ENCODE measurements at places on chromosomes 4 and X. TPM values are rescaled to one million over a fixed set of nuclear protein-coding genes. Genes with fewer than 3 reads are reported as not detected.

SORBS2 gene
- not detected for total RNA-seq

DNA sequence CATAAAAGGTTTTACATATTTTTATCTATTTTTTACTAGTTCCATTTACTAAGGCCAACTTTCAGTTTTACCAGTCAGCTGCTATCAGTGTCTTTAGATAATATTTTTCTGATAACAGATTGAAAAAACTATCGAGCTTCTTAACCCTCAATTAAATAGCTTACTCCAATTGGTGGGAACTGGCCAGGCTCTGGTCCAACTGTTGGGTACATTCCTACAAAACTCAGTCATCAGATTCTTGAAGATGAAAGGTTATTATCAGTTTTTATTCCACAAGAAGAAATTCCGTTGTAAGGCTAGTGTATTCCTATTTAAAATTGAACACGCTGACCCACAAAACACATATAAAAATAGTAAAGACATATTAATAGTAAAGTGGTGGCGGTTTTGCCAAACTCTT, 346.2 kb downstream of the MAPK10 start:
- no peak for DNase-seq

- no peak for DNase-seq
Measured at GRCh38 chrX:30219372-30219771, 4.0 kb downstream of the MAGEB2 start.

DNA sequence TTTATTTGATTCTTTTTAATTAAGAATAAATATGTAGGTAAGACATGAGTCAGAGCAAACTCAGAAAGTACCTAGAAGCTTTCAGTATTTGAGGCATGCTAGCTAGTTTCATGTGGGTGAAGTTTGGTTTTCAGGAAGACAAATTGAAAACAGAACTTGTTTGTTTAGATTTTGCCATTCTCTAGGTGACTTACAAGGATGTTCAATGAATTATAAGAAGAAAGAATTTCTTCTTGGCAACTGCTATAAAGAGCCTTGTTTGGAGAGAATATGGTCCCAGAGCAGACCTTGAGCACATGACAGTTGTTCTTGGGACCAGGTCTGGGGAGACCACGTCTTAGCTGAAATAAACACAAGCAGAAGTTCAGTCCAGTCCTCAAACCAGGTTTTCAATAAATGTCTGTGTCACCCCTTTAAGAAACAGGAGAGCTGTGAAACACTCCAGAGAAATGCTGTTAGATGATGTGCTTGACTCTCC, 38.0 kb upstream of the IL21 start:
- DNase-seq: peak; percentile 45

ADGRG4 gene
- not detected for total RNA-seq

GRCh38 chrX:50097071-50097470, 103.7 kb downstream of the AKAP4 start:
- DNase-seq: no peak

GAGE12J gene
- not detected for total RNA-seq

DNA sequence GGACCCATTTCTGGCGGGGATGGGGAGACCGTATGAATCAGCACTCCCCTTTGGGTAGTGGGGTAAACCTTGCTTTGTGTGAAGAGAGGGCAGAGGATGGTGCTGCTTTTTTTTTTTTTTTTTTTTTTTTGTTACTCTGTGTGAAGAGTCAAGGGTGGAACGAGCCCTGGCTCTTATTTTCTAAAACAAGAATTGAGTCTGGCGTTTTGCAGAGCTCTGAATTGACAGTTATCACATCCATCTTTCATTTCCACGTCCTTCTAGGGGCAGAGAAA, 1.2 kb downstream of the SLAIN2 start:
- DNase-seq: no peak

TBC1D8B gene
- 2.3 TPM for total RNA-seq

NEIL3 gene
- total RNA-seq: 25.5 TPM

GRCh38 chr4:183149616-183150539, 50.8 kb downstream of the WWC2 start:
- DNase-seq: no peak

DNA sequence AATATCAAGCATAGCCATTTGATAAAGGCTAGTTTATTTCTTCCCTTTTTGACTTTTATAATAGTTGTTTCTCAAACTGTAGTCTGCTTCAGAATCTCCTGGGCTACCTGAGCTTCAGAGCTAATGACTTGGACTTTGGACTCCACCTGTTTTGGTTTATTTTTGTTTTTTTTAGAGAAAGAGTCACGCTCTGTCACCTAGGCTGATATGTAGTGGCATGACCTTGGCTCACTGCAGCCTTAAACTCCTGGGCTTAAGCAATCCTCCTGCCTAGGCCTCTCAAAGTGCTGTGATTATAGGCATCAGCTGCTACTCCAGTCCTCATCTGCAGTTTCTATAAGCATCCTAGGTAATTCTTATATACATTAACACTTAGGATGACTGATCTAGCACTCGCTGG, 90.5 kb downstream of the DDIT4L start:
- no peak for DNase-seq

MAGEA8 gene
- not detected for total RNA-seq

GRCh38 chr4:17866810-17867209, 56.0 kb downstream of the NCAPG start:
- DNase-seq: no peak

BDH2 gene
- 16.1 TPM for total RNA-seq

DNA sequence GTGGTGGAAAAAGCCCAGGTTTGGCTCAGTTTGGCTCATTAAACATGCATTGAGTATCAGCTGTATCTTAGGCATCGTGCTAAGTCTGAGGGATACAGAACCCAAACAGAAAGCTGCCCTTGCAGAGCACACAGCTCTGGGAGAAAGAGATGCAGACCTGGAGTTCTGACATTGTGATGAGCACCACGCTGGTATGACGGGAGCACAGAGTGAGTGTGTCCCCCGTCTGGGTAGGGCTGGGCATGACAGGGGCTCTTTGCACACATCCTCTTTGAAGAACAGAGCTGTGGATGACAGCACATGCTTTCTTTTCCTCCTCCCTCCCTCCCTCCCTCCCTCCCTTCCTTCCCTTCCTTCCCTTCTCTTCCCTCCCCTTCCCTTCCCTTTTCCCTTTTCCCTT, 52.2 kb downstream of the CLCN4 start:
- no peak for DNase-seq

DNA sequence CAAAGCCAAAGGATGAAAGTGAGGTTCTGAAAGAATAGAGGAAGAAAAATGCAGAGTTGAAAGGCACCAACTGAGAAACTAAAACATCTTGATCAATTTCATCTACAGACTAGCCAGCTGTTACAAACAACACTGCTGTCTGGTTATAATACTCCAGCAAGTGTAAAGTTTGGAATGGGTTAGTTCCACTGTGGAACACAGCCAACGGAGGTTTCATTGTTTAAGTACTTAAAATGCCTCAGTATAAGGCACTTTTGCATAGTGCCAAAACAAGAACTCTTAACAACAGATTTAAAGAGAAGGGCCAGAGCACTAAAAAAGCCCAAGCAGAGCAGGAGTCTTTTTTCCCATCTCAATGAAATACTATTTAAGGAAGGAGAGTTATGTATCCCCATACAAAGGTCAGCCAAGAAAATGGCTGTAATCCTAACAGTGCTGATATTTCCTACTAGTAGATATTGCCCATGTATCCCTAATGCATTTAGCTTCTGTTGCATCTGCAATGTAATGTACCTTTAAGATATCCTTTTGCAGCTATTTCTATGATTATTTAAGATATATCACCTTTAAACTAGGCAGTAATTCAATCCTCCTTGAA, 16.5 kb downstream of the ACSL4 start:
- DNase-seq: no peak

DNA sequence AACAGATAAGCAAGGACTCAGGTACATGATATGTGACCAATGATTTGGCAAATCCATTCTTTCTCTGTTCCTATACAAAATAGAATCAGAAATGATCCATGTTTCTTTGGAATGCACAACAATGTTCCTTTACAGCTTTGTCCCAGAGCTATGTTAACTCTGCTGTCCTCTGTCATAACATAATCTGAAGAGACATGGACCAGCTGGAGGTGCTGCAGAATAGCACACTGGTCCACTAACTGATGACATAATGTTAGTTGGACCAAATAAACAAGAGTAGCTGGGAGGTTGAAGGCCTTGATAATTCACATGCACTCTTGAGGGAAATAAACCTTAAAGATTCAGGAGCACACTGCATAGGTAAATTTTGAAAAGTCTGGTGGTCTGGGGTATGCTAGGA, 23.0 kb upstream of the DHX15 start:
- DNase-seq: no peak

- DNase-seq: no peak
Measured at GRCh38 chrX:38240541-38240940, 19.9 kb upstream of the SRPX start.
